ENCODE measurements at places on chromosomes 6 and 20.

- no peak for DNase-seq
These were observed 21.8 kb downstream of the NTSR1 start for GRCh38 chr20:62730481-62730880.

DNA sequence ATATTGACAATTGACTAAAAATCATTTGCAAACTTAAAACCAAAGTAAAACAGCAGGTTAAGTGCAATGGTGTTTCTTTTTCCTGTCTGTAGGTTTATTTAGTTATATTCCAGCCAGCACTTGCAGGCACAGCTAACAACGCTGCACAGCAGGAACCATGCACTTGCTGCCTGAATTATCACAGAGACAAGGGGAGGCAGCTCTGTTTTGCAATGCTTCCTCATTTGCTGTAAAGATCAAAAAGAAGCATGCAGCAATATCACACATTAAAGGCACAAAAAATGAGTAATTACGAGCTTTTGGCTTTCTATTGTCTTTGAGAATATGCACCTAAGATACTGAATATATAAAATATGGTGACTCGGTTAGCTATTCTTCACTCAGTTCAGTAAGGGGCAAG is 241.9 kb downstream of the EPHA7 start:
- no peak for DNase-seq

- peak; percentile 46 for DNase-seq
These were observed 69.3 kb downstream of the PTPN1 start for GRCh38 chr20:50579511-50579910.

DNA sequence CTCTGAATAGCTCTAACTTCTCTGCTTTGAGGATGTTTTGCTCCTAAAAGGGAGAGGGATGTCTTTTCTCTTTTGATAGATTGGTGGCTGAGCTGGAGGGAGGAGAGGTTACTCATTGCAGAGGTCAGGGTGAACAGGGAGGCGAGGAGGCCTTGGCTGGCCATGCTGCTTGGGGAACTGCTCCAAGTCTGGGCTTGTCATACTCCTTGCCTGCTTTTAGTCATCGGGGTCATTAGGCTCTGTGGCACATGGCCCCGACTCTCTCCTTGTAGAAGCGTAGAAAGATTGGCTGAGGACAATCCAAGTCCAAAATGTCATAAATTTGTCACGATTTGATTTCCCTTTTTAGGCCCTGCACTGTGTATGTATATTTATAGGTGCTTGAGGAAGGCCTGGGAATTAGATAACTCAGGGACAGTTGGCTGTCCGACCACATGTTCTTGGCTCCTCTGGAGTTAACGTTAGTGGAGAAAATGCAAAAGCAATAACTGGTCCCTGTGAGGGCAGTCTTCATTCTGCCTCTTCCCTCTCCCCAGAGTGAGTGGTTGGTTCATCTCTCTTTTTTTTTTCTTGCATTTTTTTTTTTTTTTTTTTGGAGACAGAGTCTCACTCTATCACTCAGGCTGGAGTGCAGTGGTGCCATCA is 160.1 kb downstream of the SCP2D1 start:
- DNase-seq, result no peak

GRCh38 chr6:42689371-42689770 is 33.0 kb downstream of the PRPH2 start:
- DNase-seq, result no peak

GRCh38 chr6:7169296-7169721 is 61.5 kb downstream of the RREB1 start:
- DNase-seq, result peak; percentile 84

GRCh38 chr6:94045099-94045829 is 625.9 kb upstream of the EPHA7 start:
- DNase-seq, result no peak

- no peak for DNase-seq
These were observed 51.2 kb downstream of the VAPB start for GRCh38 chr20:58440021-58440767.

GRCh38 chr6:53397283-53397682 is 48.5 kb upstream of the ELOVL5 start:
- DNase-seq, result no peak

- no peak for DNase-seq
These were observed 557 bp upstream of the DHX35 start for GRCh38 chr20:38961530-38962043.

DNA sequence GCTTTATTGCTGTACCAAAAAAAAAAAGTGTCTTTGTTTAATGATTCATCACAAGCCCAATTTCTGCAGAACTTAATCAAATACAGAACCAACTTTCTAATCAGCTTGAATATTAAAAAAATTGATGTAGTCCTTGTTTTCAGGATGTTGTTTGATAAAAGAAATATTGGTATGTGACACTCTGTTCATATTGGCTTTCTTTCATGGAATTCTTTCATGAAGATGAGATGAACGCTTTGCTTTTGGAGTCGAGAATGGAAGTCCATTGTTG is 184.3 kb downstream of the ZNF217 start:
- DNase-seq, result no peak

GRCh38 chr20:24699321-24700165 is 230.1 kb downstream of the SYNDIG1 start:
- DNase-seq, result peak; percentile 45

- DNase-seq, result no peak
These were observed 6.2 kb downstream of the TMEM74B start for GRCh38 chr20:1178623-1179022.

DNA sequence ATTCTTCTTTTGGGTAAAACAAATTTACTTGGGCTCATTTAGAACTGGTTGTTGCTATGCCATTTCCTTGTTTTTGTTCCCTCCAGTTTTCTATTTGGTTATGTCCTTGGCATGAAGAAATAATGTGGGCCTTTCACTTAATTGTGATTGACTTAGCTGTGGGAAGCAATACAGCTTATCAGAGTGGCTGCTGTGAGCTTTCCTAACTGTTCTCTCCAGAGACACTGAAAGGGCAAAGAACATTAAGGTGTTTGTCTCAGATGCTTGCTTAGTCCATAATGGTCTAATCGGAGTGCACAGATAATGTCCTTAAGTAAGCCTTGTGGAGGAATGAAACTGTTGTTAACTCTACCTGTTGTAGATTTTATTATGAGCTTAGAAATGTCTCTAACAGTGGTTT is 56.6 kb downstream of the SH3BGRL2 start:
- DNase-seq, result no peak

- no peak for DNase-seq
These were observed 120.2 kb downstream of the GMPR start for GRCh38 chr6:16358531-16359138.

DNA sequence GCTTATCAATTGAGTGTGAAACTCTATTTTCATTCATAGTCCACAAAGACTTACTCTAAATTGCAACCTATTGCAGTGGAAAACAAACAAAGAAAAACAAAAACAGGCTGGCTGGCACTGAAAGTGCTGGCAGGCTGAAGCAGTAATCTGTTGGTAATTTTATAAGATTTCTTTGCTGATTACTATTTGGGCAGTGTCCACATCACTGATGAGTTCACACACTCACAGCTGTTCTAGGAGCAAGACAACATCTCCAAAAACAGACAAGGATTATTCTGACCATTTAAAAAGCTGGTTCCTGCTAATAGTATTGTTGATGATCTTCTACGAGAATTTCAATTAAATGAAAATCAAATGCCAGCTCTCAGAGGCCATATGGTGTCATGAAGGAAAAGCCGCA is 26.9 kb downstream of the MARCKS start:
- DNase-seq, result no peak

GRCh38 chr6:105592329-105592728 is 189.4 kb upstream of the PREP start:
- DNase-seq, result no peak

- DNase-seq, result no peak
These were observed 20.3 kb downstream of the MBOAT1 start for GRCh38 chr6:20191992-20192391.

DNA sequence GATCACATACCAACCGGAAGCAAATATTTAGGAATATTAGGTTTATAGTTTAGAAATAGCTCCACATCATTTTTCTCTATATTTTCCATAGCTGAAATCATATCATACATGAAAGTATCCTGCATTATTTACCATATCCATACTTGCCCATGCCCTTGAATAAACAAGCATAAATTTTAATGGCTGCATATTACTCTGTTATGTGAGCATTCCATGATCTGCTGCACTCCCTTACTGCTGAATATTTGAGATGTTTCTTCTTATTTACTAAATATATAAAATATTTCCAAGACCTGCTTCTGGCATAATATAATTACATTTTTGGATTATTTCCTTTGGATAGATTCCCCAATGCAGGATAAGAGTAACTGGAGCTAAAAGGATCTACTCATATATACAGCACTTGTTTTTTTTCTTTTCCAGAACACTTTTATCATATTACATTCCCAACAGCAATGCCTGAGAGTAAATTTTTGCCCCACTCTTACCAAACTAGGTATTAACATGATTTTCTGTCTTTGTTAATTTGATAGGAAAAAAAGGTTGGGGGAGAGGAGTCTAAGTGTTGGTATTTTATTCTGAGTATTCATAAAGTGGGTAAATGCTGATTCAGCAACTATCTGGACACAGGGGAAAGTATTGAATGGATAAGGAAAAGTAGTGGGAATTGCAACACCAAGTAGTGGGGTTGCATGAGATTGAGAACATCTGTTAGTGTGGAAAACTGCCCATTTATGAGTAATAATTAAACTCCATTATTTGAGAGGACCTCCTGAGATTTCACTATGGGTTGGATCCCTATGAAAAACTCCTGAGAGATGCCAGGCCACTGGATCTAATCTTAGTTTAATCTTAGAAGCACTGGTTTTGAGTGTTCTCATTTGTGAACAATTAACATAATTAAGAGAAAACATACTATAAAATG is 76.0 kb downstream of the MAN1A1 start:
- no peak for DNase-seq

DNA sequence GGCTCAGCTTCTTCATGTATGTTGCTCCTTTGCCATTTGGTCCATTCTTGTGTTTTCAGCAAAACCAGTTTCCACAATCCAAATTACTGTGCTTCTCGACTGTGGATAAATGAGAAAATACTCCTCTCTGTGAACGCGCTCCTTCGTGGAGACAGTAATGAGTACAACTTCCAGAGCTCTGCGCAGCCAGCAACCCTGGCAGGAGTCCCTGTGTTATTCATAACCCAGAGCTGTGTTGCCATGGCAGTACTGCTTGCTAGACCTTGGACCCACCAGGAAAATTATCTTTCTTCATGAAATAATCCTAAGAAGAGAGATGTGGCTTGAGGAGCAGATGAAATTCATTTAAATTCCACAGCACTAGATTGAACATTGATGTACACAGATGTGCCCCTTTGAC is 73.7 kb downstream of the SLC22A3 start:
- no peak for DNase-seq

GRCh38 chr20:61895016-61895415 is 170.7 kb downstream of the TAF4 start:
- DNase-seq, result no peak

GRCh38 chr20:57061051-57061900 is 205.2 kb downstream of the BMP7 start:
- DNase-seq, result no peak

- DNase-seq, result no peak
These were observed 55.6 kb downstream of the NOX3 start for GRCh38 chr6:155399745-155400653.

- DNase-seq, result no peak
These were observed 5.3 kb upstream of the TASP1 start for GRCh38 chr20:13644010-13644409.

DNA sequence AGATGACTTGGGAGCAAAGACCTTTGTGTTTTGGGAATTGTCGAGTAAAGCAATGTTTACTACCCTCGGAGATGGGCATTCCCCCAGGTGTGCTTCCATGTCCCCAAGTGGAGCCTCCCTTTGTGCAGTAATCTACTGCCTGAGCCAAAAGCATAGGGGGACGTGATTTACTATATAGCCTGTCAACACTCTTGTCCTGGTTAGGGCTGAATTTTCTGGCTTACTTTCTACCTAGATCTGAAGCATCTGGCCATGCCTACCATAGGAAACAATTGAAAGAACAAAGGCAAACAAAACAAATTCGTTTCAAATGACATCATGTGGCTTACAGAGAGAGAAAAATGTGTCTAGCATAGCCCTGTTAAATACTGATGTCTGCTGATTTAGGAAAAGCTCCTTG is 350.6 kb downstream of the SAMD5 start:
- DNase-seq, result no peak

- DNase-seq, result no peak
These were observed 110.3 kb downstream of the RWDD2A start for GRCh38 chr6:83303426-83303825.

GRCh38 chr20:59325142-59325523 is 24.7 kb downstream of the EDN3 start:
- no peak for DNase-seq

Measured in suprapubic skin (tissue), 4 donors.